NCI-H2171 treated with DMSO at 0.1 percent for 48 hours (cell line): ENCODE measurements at places on chromosomes 7 and 10.
A peak's percentile ranks its signal among the peaks of the same experiment; 100 is the strongest.

- DNase-seq, result no peak
These were observed 19.6 kb upstream of the ADAM12 start for GRCh38 chr10:126407831-126408230.

DNA sequence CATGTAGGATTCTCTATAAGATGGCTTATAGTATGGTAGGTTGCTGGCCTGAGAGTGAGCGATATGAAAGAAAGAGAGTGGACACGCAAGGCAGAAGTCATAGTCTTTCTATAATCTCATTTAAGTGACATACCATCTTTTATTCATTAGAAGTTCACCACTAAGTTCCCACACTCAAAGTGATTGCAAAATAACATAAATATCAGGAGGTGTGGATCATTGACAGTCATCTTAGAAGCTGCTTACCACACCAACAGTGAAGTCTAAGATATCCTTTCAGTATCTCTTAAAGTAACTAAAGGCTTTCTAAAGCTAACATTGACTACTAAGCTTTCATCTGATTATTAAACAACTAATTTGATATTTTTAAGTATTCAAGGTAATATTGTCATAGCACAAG is 36.9 kb upstream of the GNAI1 start:
- DNase-seq, result no peak

DNA sequence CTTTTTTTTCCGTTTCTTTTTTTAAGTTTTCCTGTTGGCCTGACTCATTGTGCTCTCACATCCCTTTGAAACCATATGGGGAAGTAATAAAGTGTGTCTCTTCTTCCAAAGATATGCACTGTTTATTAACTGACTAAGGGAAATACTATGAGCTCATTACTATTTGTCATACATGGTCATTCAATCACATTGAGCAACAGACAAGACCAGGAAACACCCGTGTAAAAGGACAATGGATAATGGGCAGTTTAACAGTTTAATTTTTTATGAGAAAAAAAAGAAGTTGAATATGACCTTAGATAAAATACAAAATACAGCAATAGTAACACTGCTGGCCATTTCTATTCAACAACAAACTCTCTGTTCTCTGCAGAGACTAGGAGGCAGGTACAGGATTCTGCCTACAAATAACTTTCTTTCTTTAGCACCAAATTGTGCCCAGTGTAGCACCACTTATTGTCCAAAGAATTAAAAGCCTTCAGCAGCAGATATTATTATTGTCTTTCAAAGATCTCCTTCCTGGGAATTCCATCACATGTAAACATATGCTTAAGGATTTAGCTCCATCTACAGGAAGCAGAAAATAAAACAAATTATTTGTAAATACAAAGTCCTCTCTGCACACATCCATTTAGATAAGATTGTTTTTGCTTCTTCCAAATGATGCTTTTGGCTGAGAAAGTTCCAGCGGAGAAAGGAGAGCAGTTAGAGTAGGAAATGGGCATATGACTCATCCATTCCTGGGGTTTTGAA is 55.0 kb upstream of the AKR1E2 start:
- peak; percentile 3 for DNase-seq

GRCh38 chr10:74502963-74503608 is 323.3 kb upstream of the KAT6B start:
- no peak for DNase-seq
